ENCODE measurements at places on chromosomes 3 and 15.

GRCh38 chr3:59407425-59407824 is 357.6 kb upstream of the CFAP20DC start:
- no peak for DNase-seq

- DNase-seq = no peak
Observed at GRCh38 chr3:71994906-71995305, 210.0 kb upstream of the PROK2 start.

GRCh38 chr3:129063091-129063640 is 2.6 kb downstream of the GP9 start:
- no peak for DNase-seq

GRCh38 chr15:83926116-83926515 is 272.2 kb downstream of the ADAMTSL3 start:
- no peak for DNase-seq

DNA sequence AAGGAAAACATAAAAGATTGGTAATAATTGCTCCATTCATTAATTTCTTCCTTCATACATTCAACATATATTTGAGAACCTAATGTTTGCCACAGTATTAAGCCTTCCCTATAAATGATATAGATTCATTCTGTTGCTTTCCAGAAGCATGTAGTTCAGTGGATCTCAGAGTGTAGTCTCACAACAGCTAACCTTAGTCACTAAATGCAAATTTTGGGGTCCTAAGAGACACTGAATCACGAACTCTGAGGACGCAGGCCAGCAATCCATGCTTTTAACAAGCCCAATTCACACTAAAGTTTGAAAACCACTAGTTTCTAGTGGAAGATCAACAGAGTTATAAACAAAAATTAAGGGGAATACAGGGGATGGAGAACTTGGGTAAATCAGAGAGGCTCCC is 7.2 kb upstream of the AQR start:
- no peak for DNase-seq

DNA sequence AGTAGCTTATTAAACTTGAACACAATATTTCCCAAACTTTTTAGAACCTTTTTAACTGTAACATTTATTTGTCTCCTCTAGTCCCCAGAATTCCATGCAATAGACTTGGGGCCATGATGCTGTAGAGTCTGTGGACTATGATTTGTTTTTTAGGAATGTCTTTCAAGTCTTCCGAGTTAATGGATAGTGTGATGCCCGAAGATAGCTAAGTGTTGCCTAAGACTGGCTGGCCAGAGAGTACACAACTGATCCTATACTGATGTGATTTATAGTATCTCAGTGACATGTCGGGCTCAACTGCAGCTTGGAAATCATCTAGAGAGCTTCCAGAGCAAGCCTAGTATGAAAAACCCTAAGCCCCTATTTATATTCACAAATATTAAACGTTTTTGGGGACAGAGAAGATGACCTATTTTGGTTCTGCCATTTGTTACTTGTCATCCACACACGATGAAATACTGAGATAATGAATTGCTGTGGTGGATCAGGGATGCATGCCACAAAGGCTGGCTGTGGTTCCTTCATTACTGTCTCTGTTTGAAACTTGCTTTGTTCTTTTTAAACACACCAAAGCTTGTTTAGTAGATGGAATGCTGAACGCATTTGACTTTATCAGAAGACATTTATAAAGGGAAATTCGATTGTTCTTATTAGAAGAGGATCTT is 507.4 kb downstream of the TAFA4 start:
- no peak for DNase-seq

DNA sequence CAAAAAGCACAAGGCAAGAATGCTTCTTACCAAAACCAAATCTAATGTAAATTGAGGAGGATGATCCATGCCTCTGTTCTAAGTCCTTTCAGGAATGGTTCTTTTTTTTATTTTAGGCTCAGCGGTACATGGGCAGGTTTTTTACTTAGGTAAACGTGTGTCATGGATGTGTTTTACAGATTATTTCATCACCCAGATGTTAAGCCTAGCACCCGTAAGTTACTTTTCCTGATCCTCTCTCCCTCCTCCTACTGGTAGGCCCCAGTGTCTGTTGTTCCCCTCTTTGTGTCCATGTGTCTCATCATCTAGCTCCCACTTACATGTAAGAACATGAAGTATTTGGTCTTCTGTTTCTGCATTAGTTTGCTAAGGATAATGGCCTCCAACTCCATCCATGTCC is 289.2 kb upstream of the THBS1 start:
- DNase-seq = no peak

DNA sequence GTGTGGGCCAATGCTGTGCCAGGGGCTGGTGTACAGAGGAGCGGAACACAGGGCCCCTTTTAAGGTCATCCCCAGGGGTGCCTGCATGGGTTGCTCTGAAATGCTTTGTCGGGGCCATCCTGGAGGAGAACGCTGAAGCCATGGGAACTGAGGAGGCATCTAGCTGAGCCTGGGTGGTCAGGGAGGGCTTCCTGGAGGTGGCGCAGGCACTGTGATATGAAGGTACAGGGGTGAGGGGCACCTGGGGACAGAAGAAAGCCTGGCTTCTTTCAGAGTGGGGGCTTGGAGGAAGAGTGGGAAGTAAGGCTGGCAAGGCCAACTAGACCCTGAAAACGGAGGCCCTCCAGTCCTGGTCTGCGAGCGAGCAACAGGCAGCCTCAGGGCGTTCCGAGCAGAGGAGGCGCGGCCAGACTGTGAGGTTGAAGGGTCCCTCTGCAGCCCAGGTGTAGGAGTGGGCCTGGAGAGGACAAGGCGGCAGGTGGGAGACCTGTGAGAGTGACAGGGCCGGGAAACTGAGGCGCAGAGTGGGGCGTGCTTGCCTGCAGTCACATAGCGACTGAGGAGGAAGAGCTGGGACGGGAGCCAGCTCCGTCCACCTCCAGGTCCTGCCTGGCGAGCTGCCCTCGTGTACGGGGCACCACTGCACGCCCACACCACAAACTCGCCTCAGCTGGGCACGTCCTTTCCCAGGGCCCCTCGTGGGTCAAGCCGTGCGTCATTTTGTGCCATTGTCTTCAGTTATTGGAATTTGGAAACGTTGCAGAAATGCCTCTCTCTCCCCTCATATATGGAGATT is 4.1 kb downstream of the FBLN2 start:
- DNase-seq = no peak

DNA sequence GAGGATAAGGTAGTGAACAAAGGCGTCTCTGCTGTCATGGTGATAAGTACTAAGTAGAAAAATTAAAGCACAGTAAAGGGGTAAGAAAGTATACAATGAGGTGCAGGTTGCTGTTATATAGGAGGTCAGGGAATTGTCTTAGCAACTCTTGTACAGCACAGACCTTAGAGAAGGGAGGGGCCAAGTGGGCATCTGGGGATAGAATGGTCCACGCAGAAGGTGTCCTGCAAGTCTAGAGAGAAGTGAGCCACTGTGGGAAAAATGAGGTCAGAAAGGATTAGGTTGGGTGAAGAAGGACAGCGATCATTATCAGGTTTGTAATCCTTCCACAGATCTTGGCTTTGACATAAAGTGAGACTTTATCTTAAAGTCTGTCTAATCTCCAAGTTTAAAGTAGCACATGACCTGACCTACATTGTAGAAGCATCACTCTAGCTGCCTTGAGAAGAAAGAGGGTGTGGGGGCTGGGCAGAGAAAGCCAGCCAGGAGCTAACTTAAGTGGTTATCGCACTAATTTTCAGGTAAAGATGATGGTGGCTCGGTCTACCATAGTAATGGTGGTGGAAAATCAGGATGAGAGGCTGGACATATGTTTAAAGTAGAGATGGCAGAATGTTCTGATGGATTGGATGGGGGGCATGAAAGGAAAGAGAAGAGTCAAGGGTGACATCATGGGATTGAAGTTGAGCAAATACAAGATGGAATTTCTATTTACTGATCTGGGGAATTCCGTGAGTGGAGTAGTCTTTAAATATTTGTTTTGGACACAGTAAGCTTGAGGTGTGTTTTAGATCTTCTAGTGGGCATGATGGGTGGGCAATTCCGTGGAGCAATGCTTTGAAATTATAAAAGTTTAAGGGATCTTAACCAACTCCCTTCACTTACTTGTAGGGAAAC is 919.2 kb downstream of the ROBO1 start:
- DNase-seq = no peak

DNA sequence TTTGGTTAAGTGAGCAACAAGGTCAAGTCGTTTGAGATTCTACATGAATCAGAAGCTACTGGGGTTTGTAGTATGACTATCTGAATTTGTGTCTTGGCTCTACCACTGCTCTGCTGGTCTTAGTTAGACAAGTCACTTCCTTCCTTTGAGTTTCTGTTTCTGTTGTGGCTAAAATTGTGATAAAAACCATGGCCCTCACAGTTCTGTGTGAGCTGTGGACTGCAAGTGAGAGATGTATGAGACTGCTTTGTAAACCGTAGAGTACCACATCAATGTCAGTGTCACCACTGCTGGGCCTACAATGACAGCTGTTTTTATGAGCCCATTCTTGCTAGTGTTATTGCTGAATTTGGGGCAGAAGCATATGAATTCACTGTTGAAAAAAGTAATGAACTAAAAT is 32.7 kb downstream of the RARB start:
- no peak for DNase-seq

GRCh38 chr3:151203051-151203420 is at the start of gene GPR171:
Gene GPR171 (minus strand): TSS chr3:151203216. CDS start chr3:151199386, 3,830 bp downstream.
- no peak for DNase-seq

DNA sequence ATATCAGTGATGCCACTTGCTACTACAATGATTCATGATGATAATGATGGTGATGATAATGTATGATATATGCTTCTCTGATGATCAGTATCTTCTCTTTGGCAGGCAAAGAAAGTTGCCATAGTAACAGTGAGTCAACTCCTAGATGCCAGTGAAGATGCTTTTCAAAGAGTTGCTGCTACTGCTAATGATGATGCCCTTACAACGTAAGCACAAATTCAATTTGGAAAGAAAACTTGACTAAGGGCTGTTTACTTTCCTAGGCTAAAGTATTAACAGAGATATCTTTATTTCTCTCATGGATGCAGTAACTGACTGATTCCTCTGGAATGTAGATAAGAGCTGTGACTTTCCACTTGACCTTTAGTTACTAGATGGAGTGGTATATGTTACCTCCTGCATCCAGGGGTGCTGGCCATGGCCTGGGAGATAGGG is 27.8 kb downstream of the ADGRG7 start:
- DNase-seq = no peak

Data from stimulated activated CD4-positive, alpha-beta T cell treated with anti-CD3 and anti-CD28 coated beads, Interleukin-12 subunit alpha, Interleukin-12 subunit beta, amount 100 ng/mL, for 48 hours (primary cell).